ENCODE measurements at places on chromosomes 4 and X.

GRCh38 chrX:96425200-96425599 is 259.4 kb upstream of the DIAPH2 start:
- no peak for DNase-seq

DNA sequence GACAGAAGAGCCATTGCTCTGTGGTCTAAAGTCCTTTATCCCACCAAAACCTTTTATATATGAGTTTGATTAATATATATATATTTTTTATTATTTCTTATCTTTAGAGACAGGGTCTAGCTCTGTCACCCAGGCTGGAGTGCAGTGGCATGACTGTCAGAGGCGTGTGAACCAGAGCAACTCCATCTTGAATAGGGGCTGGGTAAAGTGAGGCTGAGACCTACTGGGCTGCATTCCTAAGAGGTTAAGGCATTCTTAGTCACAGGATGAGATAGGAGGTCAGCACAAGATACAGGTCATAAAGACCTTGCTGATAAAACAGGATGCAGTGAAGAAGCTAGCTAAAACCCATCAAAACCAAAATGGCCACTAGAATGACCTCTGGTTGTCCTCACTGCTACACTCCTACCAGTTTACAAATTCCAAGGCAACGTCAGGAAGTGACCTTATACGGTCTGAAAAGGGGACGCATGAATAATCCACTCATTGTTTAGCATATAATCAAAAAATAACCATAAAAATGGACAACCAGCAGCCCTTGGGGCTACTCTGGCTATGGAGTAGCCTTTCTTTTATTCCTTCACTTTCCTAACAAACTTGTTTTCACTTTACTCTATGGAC is 10.5 kb downstream of the TBCK start:
- no peak for DNase-seq

DNA sequence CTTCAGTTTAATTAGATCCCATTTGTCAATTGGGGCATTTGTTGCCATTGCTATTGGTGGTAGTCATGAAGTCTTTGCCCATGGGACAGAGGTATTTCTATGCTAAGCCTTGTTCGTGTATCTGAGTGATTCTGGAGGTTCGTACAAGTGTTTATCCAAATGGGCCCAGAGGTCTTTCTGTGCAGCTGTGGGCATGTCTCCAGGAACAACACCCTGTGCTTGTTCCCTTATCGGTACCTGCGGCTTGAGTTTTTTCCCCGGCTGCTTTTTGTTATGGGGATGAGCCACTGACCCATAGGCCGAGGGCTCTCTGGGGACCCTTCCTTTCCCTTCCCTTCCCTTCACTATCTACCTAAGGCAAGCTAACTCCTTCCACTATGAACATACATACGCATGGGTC is 81.4 kb upstream of the WDR1 start:
- no peak for DNase-seq

- DNase-seq = no peak
Observed at GRCh38 chrX:149513825-149514428, 8.8 kb upstream of the IDS start.

- DNase-seq = no peak
Observed at GRCh38 chr4:824461-825062, 1.4 kb downstream of the CPLX1 start.

GRCh38 chr4:16814361-16814760 is 84.1 kb downstream of the LDB2 start:
- no peak for DNase-seq

DNA sequence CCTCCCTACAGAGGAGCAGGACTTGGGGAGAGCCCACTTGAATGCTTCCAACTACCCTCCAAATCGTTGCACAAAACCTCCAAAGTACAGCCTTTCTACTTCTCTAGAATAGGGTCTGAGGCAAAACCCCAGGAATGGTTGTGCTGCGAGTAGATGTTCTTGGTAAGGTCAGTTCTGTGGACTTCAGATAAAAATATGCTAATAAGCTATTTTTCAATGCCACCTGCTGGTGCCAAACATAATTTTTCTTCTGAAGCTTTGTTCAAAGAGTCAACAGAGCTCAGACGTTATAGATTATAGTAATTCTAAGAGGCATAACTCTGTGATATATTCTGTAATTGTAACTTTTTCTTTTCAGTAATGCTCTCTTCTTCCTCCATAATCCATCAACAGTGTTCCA is 425.7 kb downstream of the GPAT3 start:
- no peak for DNase-seq

DNA sequence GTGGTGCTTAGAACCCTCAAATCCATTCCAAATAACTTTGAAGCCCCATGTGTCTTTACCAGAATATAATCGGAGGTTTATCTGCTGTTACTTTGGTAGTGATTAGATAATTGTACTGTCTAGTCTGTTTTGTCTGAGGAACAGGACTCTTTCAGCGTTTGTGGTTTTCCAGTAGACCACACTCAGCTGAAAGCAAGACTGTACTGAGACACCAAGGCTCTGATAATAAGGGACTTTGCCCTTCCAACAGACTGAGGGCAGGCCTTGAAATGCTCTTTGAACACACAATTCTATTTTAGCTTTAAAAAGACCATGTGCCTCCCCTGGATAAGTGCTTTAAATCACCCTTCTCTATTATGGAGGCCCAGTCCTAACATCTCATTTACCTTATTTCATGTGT is 76.1 kb downstream of the KLHL8 start:
- no peak for DNase-seq

DNA sequence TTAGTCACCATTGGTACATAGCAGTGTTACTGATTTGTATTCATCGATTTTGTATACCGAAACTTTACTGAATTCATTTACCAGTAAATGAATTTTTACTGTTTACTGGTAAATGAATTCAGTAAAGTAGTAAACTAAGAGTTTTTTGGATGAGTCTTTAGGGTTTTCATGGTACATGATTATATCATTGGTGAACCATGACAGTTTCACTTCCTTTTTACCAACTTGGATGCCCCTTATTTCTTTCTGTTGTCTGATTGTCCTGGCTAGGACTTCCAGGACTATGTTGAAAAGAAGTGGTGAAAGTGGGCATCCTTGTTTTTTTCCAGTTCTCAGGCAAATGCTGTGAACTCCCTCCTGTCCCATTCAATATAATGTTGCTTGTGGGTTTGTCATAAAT is 494.9 kb downstream of the GALNTL6 start:
- no peak for DNase-seq

DNA sequence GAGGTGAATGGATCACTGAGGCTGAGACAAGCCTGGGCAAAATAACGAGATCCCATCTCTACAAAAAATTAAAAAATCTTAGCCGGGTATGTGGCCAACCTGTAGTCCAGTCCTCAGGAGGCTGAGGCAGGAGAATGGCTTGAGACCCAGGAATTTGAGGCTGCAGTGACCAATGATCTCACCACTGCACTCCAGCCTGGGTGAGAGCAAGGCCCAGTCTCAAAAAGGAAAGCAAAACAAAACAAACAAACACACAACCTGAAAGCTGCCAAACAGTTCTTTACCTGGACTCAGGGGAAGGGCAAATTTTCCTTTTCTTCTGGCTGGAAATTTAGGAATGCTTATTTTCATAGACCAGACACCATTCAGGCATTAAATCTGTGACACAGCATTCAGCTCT is 163.1 kb upstream of the FAT1 start:
- DNase-seq = no peak

- DNase-seq = peak; percentile 18
Observed at GRCh38 chrX:149950681-149951080, 12.4 kb upstream of the EOLA2 start.

- no peak for DNase-seq
Observed at GRCh38 chrX:68991691-68992345, 163.0 kb downstream of the EFNB1 start.

- DNase-seq = no peak
Observed at GRCh38 chr4:54539500-54540029, 118.2 kb upstream of the KIT start.

GRCh38 chrX:39261446-39262147 is 460.3 kb downstream of the MID1IP1 start:
- peak; percentile 2 for DNase-seq

DNA sequence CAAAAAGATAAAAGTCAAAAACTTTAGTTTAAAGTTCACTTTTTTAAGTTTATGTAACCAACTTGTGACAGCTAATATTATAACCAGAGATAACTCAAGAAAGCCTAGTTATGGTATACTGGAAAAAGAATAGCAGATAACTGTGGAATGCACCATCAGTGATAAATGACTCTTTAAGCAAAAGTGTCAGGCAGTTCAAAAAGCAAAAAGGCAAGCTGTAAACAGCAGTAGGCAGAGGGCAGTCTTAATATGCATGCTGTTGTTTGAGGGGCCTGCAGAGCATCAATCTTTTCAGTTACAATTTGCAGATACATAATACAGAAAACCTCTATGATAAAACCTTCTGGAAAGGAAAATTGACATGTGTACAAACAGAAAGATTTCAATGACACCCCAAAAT is 81.8 kb upstream of the JADE1 start:
- DNase-seq = no peak

GRCh38 chr4:94558392-94558904 is 106.7 kb downstream of the PDLIM5 start:
- DNase-seq = no peak

GRCh38 chr4:122842984-122843531 is 16.4 kb downstream of the FGF2 start:
- DNase-seq = no peak

GRCh38 chr4:165095291-165095690 is 17.4 kb downstream of the TMEM192 start:
- DNase-seq = no peak

GRCh38 chrX:65723706-65724105 is 56.3 kb downstream of the MSN start:
- no peak for DNase-seq

DNA sequence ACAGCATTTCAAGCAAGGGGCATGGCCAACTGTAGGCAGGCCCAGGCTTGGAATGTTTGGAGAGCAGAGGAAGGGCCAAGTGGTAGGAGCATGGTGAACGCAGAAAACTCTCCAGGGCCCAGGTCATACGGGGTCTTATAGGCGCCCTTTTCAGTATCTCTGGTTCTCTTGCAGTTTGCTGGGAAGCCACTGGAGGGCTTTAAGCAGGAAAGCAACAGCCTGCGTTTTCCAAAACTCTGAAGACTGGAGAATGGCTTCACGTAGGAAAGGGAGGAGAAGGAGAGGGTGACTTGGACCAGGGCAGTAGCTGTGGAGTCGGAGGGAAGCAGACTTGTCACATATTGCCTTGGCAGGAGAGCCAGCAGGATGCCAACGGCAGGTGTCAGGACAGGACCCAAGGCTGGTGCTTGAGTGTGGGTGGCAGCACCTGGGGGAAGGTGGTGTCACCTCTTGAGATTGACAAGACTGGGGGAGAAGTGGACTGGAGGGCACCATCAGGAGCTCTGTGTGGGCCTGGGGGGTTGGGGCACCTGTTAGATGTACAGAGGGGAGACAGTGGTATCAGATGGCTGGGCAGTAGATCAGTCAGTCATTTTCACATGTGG is 21.9 kb downstream of the TKTL1 start:
- no peak for DNase-seq

DNA sequence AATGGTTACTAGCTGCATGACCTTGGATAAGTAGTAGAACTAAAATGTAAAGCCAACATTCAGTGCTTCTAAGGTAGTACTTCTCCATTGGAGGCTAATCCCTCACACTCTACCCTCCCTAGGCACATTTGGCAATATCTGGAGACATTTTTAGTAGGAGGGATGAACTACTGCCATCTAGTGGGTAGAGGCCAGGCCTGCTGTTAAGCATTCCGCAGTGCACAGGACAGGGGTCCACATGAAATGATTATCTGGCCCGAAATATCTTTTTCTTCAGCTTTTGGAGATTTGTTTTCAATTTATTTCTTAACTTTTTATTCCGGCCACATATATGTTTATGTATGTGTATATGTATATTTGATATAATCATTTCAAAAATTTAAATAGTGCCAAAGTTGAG is 36.0 kb upstream of the SPANXC start:
- DNase-seq = no peak

DNA sequence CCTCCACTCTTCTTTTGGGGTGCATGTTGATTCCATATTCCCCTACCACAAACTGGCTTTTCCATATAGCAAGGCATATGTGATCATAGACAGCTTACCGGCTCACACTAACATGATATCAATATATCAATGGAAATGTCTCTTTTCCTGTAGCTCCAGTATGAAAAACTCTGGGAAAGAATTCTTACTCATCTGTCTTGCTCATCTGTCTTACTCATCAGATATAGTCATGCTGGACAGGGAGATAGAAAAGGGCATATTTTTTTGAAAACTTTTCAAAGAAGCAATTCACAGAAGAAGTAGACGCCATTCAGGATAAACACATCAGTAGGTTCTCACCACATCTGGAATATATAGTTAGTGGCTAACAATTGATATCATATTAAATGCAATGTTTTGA is 794.7 kb downstream of the RAB28 start:
- no peak for DNase-seq

DNA sequence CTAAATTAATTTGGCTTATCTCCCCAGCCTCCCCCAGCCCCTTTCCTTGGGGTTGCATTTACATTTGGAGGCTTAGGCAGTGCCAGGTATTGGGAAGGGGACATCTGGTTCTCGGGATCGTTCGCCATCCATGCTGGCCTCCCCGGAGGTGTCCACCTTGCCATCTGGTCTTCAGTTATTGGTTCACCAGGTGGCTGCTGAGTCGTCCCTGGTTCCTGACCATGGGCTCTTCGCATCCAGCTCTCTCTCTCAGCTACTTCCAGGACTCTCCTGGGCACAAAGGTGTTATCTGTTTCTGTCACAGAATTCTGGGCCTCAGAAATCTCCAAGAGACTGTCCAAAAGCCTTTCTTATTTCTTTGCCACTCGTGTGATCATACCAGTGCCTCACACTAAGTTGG is 75.4 kb upstream of the SCOC start:
- no peak for DNase-seq

DNA sequence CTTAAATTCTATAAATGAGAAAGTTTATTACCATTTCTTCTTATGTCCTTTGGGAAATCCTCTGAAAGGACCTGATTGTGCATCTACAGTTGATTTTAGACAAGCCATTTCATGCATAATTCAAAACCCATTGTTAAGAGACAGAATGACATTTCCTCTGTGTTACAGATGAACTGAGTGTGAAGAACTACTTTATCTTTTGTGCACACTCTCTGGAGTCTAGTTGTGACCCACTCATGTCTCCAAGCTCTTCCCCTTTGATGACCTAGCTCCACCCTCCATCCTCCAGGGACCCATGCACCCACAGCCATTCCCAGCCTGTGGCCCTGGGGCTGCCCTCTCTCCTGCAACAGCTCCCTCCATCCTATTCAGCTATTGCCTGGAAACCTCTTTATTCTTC is 57.5 kb upstream of the BMPR1B start:
- DNase-seq = no peak

- DNase-seq = no peak
Observed at GRCh38 chrX:40097504-40098263, at the start of gene BCOR. TSS of gene BCOR (minus strand) at chrX:40097958. CDS start at chrX:40077929, 20,029 bp downstream.

- no peak for DNase-seq
Observed at GRCh38 chr4:121873604-121874003, 3.3 kb upstream of the BBS7 start.

- no peak for DNase-seq
Observed at GRCh38 chr4:57425610-57426009, 315.4 kb upstream of the IGFBP7 start.

GRCh38 chr4:25779021-25779420 is 83.8 kb downstream of the SEL1L3 start:
- no peak for DNase-seq

- no peak for DNase-seq
Observed at GRCh38 chr4:57151481-57151880, 41.3 kb upstream of the IGFBP7 start.

Measured in skeletal muscle cell (primary cell).